ENCODE measurements at places on chromosomes 2 and 18. TPM values are rescaled to one million over a fixed set of nuclear protein-coding genes. Genes with fewer than 3 reads are reported as not detected.

The LIMS3 gene
- not detected for total RNA-seq

DNA sequence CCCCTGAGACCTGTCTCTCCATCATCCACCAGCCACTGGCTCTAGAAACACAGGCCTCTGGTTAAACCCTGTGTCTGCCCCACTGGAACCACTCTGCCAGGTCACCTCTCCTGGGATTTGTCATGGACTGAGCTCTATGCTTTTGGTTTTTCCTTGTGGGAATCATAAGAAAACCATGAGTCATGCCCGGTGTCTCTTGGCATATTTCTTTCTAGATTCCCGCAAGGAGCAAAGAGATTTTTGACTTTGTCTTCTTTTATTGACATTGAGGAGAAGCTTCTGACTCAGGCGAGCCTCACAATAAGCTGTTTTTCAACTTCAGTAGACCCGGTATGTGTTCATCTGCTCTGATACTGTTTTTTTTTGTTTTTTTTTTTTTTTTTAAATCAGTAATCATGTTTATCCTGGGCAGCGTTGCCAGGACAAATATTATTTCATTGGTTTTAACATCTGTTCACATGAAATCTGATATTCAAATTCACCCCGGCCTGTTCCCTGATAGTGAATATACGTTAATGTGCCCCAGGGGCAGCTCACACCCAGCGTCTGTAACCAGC is 207.1 kb downstream of the ACKR3 start:
- no peaks in the 10 kb centered on the region for H3K27me3 ChIP-seq
- no peak overlapping the region for H3K4me3 ChIP-seq
- H3K4me1 ChIP-seq = peaks cover under 1% of the 10 kb centered on the region
- H3K36me3 ChIP-seq = no peaks in the 10 kb centered on the region

- no peaks in the 10 kb centered on the region for H3K27me3 ChIP-seq
- no peak for DNase-seq
- H3K4me3 ChIP-seq = no peak overlapping the region
- no peaks in the 10 kb centered on the region for H3K4me1 ChIP-seq
These were observed 7.3 kb downstream of the RPS27A start for GRCh38 chr2:55239656-55240222.

DNA sequence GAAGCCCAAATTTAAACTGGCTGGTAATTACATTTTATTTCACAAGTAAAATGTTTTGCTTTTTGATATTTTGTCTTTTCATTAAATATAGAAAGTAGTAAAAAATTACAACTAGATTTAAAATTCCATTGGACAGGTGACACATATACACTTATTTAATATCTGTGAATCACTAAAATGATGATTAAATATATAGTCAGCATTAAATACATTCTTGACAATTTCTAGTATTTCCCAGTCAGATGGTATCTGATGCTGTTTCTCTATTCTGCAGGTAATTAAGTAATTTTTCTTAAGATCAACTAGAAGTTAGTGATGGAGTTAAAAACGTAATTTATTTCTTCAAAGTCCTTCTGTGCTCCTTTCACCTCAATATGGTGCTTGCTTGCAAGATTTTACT is 237.8 kb downstream of the LRRTM4 start:
- H3K27ac ChIP-seq = no peak overlapping the region
- H3K36me3 ChIP-seq = no peaks in the 10 kb centered on the region
- DNase-seq = no peak

DNA sequence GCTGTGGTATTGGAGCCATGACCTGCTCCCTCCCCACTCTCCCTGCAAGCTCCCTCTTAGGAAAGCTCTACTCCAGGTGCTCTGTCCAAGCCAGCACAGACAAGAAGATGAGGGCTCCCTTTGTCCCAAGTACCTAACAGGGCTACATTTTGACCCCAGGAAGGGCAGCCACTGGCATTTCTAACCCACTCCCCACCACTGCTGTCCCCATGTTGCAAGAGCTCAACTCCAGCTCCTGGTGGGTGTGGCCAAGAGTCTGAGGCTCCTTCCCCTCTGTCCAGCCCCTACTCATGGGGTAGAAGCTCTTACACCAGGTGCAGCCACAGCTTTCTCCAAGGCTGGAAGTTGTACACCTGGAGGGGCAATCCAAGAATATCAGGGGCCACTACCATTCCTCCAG is 127.0 kb upstream of the NPAS2 start:
- DNase-seq = no peak
- H3K27me3 ChIP-seq = no peaks in the 10 kb centered on the region
- H3K36me3 ChIP-seq = no peaks in the 10 kb centered on the region
- no peak overlapping the region for H3K4me3 ChIP-seq

The GREB1 gene
- 30.8 TPM for total RNA-seq

The IL1A gene
- total RNA-seq = 3.2 TPM

DNA sequence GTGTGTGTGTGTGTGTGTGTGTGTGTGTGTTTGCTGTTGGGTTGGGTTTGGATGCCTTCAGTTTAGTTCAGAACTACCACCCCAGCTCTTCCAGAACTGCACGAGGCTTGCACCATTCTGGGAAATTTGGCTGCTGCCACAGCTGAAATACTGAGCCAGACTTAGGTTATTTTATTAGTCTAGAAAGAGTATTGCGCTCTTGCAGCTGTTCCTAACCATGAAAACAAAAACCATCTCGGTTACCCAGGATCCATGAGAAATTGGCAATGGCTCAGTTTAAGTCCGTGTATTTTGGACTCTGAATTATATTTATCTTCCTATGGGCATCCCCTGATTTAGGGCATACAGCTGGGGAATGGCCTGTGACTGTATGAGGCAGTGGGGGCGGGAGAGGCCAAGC is 83.2 kb downstream of the TANC1 start:
- no peak for DNase-seq
- H3K27ac ChIP-seq = no peak overlapping the region
- no peak overlapping the region for H3K4me3 ChIP-seq

GRCh38 chr2:2519381-2519780 is 188.3 kb upstream of the MYT1L start:
- peaks cover 5% of the 10 kb centered on the region for H3K4me1 ChIP-seq
- no peak overlapping the region for H3K4me3 ChIP-seq
- DNase-seq = no peak

The COL3A1 gene
- 0.22 TPM for total RNA-seq

The VSNL1 gene
- 54.5 TPM for total RNA-seq

GRCh38 chr2:12930391-12930790 is 213.7 kb downstream of the TRIB2 start:
- H3K27ac ChIP-seq = no peak overlapping the region
- no peaks in the 10 kb centered on the region for H3K36me3 ChIP-seq
- H3K4me3 ChIP-seq = no peak overlapping the region
- no peaks in the 10 kb centered on the region for H3K27me3 ChIP-seq

The ALPI gene
- not detected for total RNA-seq

GRCh38 chr2:172513524-172513900 is 42.4 kb upstream of the PDK1 start:
- no peak for DNase-seq
- H3K27me3 ChIP-seq = no peaks in the 10 kb centered on the region
- H3K4me1 ChIP-seq = no peaks in the 10 kb centered on the region
- no peak overlapping the region for H3K4me3 ChIP-seq

DNA sequence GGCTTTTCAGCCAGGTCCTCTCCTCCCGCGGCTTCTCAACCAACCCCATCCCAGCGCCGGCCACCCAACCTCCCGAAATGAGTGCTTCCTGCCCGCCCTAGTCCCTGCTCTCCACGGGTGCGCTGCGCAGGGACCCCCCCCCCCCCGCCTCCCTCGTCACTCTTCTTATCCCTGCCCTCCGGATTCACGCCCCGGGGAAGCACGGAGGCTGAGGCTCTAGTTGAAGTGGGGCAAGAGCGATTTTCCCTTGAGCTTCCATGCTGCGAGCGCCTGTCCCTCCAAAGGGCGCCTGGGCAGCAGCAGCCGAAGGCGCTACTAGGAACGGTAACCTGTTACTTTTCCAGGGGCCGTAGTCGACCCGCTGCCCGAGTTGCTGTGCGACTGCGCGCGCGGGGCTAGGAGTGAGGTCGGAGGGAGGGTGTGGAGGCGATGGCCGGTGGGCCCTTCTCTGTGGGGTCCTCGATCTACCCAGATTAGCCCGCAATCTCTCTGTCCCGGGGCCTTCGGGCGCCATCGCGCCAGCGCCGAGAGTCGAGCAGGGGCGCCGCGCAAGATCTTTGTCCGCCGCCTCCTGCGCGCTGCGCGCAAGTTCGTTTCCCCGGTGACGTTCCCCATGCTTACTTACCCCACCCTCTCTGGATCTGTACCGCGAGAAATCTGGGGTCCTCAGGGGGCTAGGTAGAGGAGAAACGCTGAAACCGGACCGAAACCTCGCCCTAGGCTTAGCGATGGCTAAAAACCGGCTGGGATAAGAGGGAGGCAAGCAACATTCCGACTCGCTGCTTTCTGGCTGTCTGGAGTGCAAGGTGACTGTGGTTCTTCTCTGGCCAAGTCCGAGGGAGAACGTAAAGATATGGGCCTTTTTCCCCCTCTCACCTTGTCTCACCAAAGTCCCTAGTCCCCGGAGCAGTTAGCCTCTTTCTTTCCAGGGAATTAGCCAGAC is 677 bp downstream of the GAD1 start:
- peaks cover 63% of the 10 kb centered on the region for H3K4me1 ChIP-seq
- peak; percentile 56 for DNase-seq
- peak overlapping the region; percentile 60 for H3K4me3 ChIP-seq
- H3K27ac ChIP-seq = no peak overlapping the region

DNA sequence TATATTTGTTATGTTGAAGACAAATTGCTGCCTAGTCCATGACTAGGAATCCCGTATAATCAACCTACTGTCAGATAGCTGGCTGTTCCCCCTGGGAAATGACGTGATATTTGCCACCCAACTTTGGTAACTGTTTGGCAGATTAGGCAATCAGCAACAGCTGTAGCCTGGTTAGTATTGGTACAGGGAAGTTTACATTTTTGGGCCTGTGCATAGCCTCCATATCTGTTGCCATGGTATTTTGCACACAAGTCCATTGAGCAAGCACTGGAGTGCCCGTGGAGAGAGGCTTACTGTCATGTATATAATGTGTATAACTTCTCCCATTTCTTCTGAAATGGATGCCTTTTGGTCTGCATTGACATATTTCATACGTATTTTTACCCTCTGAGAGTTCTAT is 27.7 kb downstream of the BIRC6 start:
- H3K27ac ChIP-seq = no peak overlapping the region
- peaks cover 8% of the 10 kb centered on the region for H3K36me3 ChIP-seq
- DNase-seq = no peak
- H3K4me1 ChIP-seq = no peaks in the 10 kb centered on the region
- no peak overlapping the region for H3K4me3 ChIP-seq

DNA sequence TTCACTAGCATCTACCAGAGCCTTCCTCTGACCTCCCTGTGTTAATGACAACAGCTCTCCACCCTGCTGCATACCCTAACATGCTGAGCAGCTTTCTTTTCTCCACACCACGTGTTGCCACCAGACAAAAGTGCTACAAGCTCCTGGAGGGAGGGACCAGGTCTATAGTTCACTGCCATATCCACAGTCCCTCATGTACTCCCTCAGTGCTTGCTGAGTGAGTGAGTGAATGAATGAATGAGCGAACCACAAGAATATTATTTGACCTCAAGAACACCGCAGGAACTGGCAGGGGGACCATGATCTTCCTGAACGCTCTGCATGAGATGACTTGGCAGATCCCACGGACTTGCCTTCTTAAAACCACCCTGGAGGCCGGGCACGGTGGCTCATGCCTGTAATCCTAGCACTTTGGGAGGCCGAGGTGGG is 47.4 kb upstream of the CAB39 start:
- peaks cover 17% of the 10 kb centered on the region for H3K4me1 ChIP-seq
- H3K36me3 ChIP-seq = no peaks in the 10 kb centered on the region
- no peak for DNase-seq
- H3K27me3 ChIP-seq = no peaks in the 10 kb centered on the region

DNA sequence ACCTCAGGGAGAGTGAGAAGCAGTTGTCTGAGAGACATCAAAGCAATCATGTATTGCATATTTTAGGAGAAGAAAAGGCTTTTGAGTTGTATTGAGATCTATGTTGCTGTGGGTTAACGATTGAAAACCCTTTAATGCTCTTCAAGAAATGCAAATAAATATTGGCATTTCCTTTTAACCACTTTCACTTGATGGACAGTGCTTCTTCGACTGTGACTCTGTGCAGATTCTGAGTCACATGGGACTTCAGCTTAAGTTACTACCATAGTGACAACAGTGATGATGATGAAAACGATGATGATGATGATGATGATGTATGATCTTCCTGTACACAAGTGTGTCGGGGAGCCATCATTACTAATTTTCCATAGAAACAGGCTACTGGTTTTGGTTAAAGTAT is 181.8 kb downstream of the AKAIN1 start:
- no peak for DNase-seq
- H3K4me3 ChIP-seq = no peak overlapping the region
- no peak overlapping the region for H3K27ac ChIP-seq
- H3K4me1 ChIP-seq = no peaks in the 10 kb centered on the region

The REG3A gene
- not detected for total RNA-seq

The FBXO36 gene
- total RNA-seq = 13.1 TPM

- DNase-seq = no peak
- H3K4me1 ChIP-seq = no peaks in the 10 kb centered on the region
- no peak overlapping the region for H3K27ac ChIP-seq
- no peaks in the 10 kb centered on the region for H3K36me3 ChIP-seq
- no peaks in the 10 kb centered on the region for H3K27me3 ChIP-seq
These were observed 134.8 kb downstream of the EIPR1 start for GRCh38 chr2:3242747-3243369.

DNA sequence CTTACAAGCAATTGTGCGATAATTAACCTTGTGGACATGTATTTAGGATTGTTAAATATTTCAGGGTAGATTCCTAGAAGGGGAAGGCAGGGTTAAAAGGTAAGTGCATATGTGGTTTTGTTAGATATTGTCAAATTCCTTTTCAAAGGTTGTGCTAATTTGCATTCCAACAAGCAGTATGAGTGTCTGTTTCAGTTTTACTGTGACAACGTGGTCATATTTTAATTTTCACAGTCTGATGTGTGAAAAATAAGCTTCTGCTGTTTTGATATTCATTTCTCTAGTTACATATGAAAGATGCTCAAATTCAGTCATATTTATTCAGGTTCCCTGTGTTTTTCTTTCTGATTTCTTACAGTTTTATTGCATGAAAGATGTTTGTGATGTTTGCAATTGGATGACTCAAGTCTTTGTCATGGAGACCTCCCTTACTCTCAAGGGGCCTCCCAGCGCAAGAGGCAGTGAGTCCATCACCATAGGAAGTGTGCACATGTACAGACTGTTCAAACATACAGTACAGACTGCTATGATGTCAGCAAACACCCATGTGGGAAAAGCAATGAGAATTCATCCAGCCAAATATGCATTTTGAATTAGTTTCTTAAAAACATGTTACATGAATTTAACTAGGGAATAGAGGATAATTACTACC is 310.8 kb downstream of the GALR1 start:
- peaks cover 7% of the 10 kb centered on the region for H3K4me1 ChIP-seq
- H3K4me3 ChIP-seq = no peak overlapping the region
- no peaks in the 10 kb centered on the region for H3K36me3 ChIP-seq
- H3K27ac ChIP-seq = no peak overlapping the region

The IFIH1 gene
- total RNA-seq = 0.79 TPM

The DCDC2C gene
- not detected for total RNA-seq
